Melanocyte of skin (primary cell): ENCODE measurements at places on chromosomes 2 and 18. TPM values are rescaled to one million over a fixed set of nuclear protein-coding genes. Genes with fewer than 3 reads are reported as not detected.

The CIDEA gene
- total RNA-seq: 1.5 TPM in 1 of 2 replicates, not detected in the other

The CCDC85A gene
- total RNA-seq: 0.15 and 0.33 TPM in 2 replicates

The ANKRD30BL gene
- total RNA-seq: not detected in 2 replicates

The LYG1 gene
- total RNA-seq: not detected in 2 replicates

The STPG4 gene
- 0.36 TPM in 1 of 2 replicates, not detected in the other for total RNA-seq

The FKBP7 gene
- 30.3 and 33.6 TPM in 2 replicates for total RNA-seq

The EMILIN1 gene
- total RNA-seq: 4.0 and 8.0 TPM in 2 replicates

The ZNF236 gene
- 11.4 and 22.2 TPM in 2 replicates for total RNA-seq

The SLC66A2 gene
- 34.4 and 44.7 TPM in 2 replicates for total RNA-seq

The ACTG2 gene
- under 0.01 and 1.8 TPM in 2 replicates for total RNA-seq

The C2orf92 gene
- 1.9 and 2.7 TPM in 2 replicates for total RNA-seq

The B3GNT2 gene
- total RNA-seq: 32.2 and 37.0 TPM in 2 replicates

The OTX1 gene
- total RNA-seq: under 0.01 and 0.34 TPM in 2 replicates

The ALPG gene
- total RNA-seq: not detected in 2 replicates

The TDRD15 gene
- not detected in 2 replicates for total RNA-seq

The VIT gene
- total RNA-seq: not detected in 2 replicates

The IL1R2 gene
- total RNA-seq: 1.1 TPM in 1 of 2 replicates, not detected in the other

The TTN gene
- total RNA-seq: under 0.01 TPM in 2 replicates
